Stimulated activated CD8-positive, alpha-beta memory T cell treated with anti-CD3 and anti-CD28 coated beads, Interleukin-4, amount 100 ng/mL, for 4 hours (primary cell): ENCODE measurements at places on chromosomes 1 and 21.

- no peak for DNase-seq
Observed at GRCh38 chr1:243390162-243390791, 134.4 kb downstream of the SDCCAG8 start.

DNA sequence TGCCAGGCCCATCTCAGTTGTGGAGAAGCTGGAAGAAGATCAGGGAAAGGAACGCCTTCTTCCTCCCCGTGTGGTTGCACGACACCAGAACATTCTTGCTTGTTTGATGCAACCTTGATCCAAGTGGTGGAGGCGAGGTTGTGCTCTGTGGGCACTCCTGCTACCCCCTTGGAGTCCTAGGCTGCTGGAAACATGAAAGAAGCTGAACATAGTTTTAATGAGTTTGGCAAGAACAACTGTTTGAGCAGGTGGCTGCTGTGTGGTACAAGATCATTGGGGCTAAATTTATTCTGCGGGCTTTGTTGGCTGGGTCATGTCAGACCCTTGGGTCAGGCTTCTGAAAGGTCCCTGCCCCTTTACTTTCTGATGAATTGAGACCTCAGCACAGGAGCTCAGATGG, 5.9 kb downstream of the KAZN start:
- DNase-seq, result no peak

DNA sequence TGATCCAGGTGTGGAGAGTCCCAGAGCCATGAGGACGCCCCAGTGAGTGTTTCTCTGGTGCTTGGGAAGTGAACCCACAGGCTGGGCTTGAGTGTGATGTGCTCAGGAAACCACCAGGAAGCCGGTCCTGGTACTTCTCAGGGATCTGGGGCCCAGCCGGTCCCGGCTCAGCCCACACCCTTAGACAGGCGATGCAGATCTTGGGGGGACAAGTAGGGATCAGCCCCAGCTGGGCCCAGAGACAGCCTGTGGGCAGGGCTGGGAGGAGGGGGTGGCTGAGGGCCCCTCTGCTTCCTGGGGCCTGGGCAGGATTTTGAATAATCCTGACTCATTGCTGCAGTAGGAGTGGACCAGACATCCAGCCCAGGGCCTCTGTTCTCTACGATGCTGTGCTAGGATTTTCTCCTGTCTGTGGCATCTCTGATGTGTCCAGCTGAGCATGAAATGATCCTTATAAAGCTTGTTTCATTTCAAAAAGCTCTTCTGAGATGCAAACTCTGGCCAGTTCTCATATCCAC, 698.0 kb downstream of the PTPRU start:
- no peak for DNase-seq

DNA sequence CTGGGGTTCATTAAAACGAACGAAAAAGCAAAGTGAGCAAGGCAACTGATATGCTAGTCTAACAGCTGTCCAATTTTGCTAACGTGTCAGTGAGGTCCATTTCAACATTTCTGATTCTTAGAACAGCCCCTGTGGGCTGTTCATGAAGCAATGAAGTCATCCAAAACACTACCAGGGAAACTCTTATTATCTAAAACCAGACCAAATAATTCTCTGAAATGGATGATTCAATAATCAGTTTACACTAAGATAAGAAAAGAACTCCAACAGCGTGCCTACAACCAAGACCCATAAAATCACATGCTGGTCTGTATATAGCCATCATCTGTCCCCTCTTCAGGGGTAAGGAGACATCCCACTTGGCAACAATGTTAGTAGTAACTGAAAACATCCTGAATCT, 122.7 kb downstream of the TGFBR3 start:
- no peak for DNase-seq

- DNase-seq, result no peak
Observed at GRCh38 chr1:15749399-15750291, 7.3 kb downstream of the TMEM82 start.

- DNase-seq, result no peak
Observed at GRCh38 chr1:175665616-175666015, 77.8 kb downstream of the TNR start.
